ENCODE measurements at places on chromosomes 7 and 10.
A peak's percentile ranks its signal among the peaks of the same experiment; 100 is the strongest.

- DNase-seq, result no peak
Observed at GRCh38 chr10:29749150-29749549, 114.4 kb upstream of the SVIL start.

DNA sequence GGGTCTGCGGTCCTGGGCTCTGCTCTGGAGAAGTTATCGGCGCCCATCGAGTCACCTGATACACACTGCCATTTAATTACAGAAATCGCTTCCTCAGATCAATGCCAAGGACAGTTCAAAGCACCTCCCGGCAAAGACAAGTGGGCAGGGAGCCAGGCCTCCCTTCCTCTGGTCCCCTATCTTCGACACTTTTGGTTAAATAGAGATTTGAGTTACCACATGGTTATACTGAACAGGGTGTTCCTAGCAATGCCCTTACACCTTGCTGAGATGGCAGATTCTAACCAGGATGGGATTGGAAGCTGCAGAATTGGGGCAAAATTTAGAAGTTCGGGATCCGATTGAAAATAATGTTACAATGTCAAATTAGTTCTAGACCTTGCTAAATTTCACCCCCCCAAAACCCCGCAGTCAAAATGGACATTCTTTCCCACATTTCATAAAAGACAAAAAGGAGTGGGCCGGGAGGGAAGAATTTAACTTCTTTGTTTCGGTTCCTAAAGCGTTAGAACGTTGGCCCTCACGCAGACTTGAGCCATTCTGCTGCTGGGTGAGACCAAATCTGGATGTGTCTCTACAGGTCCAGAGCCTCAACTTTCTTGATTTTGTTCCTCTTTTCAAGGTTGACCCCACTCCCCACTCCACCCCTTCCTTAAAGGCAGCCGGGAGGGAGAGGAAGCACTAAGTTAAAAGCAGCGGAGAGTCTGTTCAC lies 2.2 kb upstream of the DLX5 start:
- no peak for DNase-seq

DNA sequence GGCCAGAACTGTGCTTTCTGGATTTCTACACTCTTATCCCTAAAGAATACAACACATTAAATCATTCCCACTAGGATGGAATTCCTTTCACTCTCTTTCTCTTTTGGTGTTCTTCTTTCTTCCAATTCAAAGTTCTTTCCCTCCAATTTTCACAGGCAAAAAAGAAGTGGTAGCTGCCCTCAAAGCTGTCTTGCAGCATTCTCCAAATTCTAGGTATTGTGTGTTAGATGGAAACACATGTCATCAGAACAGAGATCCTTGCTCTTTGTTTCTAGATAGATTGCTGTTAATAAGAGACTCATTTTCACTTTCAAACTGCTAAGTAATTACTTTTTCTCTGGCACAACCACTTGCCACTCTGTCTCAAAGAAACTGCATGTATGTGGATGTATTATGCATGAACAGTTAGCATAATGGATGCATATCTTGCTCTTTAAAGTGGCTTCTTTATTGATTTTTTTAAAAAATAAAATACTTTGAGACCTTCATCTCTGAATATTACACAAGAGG lies 31.0 kb downstream of the SHTN1 start:
- no peak for DNase-seq

- no peak for DNase-seq
Observed at GRCh38 chr7:95865716-95866371, 93.5 kb downstream of the DYNC1I1 start.

GRCh38 chr10:128062881-128063563 lies 63.2 kb downstream of the MKI67 start:
- DNase-seq, result no peak

GRCh38 chr7:122914812-122915211 lies 28.6 kb upstream of the CADPS2 start:
- no peak for DNase-seq

GRCh38 chr10:10128387-10128786 lies 889.3 kb upstream of the CELF2 start:
- DNase-seq, result no peak

- no peak for DNase-seq
Observed at GRCh38 chr10:23319835-23320234, 24.8 kb downstream of the C10orf67 start.

DNA sequence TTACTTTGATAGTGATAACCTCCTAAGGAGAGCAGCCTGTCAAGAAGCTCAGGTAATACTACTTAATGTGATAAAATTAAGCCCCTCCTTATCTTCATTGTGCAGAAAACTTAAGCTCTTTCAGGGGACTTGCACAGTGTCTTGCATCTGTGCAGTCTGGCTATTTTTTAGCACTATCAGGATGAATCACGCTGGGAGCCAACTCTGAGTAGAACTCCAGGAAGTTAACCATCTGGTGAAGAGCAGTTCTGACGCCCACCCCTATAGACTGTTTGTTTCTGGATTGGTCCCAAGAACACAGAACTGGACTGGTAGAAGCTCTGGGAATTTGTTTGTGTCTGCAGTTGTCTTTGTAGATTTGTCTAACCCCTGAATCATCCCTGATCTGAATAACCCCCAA lies 41.9 kb downstream of the AGK start:
- no peak for DNase-seq

DNA sequence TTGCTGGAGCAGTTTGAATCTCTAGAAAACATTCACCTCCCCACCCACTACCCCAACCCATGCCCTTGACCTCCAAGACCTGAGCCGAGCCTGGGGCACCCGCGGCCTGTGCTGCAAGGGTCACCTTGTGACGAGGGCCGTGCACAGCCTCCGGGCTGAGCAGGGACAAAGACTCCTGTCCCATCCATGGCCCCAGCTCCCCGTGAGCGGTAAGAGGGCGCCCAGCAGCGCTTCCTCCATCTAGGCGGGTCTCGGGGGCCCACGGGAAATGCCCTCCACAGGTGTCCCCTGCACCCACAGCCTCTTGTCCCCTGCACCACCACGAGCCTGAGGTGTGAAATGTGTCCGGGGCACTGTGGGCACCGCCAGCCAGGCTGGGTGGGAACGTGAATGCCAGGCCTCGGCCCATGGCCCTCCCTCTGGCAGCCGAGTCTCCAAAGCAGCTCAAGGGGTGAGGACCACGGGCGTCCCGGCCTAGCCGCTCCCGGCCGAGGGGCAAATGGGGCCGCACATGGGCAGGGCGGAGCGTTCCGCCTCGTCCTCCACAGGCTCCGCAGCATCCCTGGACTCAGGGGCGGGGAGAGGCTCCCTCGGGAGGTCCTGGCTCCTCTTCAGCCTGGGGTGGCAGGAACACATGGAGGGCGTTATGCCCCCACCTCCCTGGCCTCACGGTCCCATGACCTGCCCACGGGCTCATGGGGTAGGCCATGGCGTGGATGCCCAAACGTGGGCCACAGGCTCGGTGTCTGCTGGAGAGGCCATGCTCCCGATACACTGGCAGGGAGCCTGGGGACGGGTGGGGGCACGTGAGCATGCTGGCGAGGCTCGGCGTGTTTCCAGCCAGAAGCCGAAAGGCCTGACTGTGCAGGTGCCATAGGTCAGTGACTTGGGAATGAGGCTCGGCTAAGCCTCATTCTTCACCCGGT lies 21.1 kb downstream of the DPYSL4 start:
- DNase-seq, result no peak

DNA sequence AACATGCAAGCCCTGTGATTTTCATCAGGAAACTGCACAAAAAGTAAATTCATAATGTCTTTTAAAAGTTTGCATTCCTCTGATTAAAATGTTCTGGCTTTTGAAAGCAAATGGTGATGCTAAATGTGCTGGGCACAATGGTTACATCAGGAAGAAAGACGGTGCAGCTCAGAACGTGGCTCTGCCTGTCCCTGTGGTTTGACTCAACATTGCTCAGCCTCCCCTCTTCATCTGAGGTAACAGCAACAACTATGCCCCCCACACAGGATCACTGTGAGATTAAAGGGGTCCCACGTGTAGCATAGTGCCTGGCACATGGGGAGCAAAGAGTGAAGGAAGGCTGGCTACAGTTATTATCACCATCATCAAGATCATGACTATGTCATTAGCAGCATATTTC lies 44.0 kb downstream of the PARD3 start:
- DNase-seq, result no peak

DNA sequence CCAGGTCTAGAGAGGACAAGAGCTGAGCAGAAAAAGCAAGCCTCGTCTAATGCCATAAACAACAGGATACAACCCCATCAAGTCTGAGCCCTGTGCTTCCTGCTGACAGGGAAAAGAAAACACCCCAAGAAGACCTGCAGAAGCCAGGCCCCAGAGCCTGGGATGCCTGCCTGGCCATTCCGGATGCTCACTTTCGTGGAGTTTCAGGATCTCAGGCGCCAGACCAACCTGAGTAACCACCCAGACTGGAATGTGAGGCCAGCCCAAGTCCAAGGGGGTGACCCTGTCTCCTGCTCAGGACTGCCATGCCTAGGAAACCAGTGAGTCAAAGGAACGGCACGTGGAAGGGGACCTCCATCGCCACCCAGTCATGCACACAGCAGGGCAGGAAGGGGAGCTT lies 74.3 kb downstream of the PLXNA4 start:
- DNase-seq, result no peak

DNA sequence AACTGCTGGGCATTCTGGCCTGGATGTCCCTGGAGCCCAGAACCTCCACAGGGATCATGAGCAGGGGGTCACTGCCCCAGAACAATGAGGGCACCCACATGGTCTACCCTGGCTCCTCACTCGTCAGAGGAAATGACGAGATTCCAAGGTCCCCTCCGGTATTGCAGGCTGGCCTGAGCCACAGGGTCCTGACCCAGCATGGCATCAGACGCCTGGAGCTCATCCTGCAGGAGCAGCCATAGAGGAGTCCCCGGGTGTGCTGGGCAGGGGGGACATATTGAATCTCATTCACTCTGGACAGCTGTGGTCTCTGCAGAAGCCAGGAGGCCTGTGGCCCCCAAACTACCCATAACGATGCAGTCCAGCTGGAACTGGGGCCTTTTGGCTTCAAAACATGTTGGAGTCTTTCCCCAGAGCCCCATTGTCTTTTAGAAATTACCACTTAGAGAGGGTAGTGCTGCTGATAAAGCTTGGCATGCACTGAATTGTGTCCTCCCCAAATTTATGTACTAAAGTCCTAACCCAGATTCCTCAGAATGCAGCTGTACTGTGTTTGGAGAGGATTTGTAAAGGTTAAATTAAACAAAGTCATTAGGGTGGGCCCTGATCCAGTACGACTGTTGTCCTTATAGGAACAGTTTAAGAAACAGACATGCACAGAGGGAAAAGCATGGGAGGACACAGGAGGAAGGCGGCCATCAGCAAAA lies 27.7 kb downstream of the ANXA8 start:
- peak; percentile 49 for DNase-seq

DNA sequence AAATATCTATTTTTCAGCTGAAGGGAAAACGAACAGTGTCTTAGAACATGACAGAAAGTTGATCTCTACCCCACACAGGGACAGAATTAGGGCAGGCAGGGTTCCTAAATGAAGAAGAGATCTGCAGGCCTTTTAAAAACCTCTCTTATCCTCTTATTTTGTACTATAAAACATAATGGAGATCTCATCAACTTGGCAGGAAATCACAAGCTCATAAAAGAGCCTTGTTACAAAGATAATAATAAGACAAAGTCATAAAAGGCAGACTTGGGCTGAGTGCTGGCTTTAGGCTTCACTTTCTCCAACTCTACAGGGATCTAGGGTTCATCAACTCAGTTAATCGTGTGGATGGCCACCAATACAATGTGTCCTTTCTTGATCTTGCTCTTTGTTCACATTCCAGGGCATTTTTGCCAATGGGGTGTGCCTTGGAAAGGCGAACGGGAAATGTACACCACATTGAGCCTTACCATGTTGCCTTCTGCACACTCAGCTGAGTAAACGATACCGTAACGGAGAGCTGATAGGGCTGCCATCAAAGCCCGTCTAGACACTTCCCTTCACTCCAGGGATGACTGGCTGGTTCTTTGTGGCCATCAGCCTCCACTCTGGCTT lies 7.1 kb upstream of the TEX36 start:
- no peak for DNase-seq

- DNase-seq, result no peak
Observed at GRCh38 chr10:35961501-35961900, 319.4 kb upstream of the FZD8 start.

GRCh38 chr7:134532180-134532953 lies 5.0 kb downstream of the AKR1B10 start:
- no peak for DNase-seq

GRCh38 chr7:74007242-74007567 lies 20.8 kb upstream of the ELN start:
- DNase-seq, result no peak

DNA sequence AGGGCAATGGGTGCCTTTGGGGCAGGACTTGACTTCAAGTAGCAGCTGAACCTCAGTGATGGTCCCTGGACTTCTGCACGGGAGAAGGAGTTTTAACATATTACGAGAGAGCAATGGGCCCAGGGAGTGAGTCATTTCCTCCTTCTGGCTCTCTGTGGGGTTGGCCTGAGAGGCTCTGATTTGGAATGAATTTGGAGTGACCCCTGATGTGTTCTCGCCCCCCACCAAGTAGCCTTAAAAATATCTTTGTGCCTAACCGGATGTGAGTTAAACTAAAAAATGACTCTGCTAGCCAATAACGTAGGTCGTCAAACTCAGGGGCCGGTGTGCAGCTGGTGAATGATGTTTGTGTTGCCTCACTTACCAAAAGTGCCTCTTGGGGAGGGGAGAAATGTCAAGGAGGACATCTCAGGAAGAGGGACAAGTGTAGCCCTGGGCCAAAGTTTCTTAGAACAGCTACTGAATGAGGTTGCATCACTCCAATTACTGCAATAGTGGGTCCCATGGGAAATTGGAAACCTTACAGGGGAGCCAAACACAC lies 656.6 kb downstream of the INHBA start:
- DNase-seq, result peak; percentile 88

GRCh38 chr7:51141451-51142003 lies 175.1 kb downstream of the COBL start:
- peak; percentile 83 for DNase-seq

DNA sequence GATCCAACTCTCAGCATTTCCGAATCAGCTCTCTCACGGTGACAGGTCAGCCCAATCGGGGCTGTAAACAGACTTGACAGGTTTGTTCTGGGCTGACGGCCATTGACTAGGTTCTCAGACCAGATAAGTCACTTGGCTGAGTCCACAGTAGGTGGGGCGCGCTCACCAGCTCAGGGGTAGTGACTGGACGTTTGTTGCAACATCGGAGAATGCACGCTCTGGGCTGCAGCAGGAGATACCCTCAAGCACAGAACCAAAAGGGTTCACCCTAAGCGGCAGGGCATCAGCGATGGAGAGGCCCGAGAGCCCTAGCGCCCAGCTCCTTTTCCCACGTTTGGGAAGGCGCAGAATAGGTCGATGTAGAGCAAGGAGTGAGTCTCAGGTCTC lies 1.8 kb downstream of the KLLN start:
- DNase-seq, result peak; percentile 96

GRCh38 chr7:111089822-111090426 lies 1.0 kb upstream of the LRRN3 start:
- no peak for DNase-seq

DNA sequence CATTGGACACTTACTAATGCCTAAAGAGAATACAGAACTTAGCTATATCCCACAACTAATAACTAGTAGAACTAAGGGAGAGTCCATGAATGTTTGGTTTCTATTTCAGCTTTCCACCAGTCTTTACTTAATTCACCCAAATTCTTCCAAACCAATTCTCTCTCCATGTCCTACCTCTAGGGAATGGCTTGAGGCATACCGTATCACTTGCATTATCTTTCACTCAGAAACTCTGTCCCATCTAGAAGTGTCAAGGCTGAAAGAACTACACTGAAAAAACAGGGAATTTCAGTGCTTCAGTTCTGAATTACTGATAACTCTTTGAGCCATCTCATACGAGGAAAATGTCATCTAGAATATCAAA lies 758 bp downstream of the TMEM168 start:
- no peak for DNase-seq

GRCh38 chr10:7312488-7312857 lies 98.4 kb downstream of the SFMBT2 start:
- no peak for DNase-seq
